CD4-positive, alpha-beta T cell treated with Interleukin-12 subunit alpha and Interleukin-12 subunit beta, for 1 hour (primary cell): ENCODE measurements at places on chromosomes 5 and 9.
A peak's percentile ranks its signal among the peaks of the same experiment; 100 is the strongest.

- no peak for DNase-seq
These were observed 57.0 kb upstream of the ABCA1 start for GRCh38 chr9:104984948-104985347.

GRCh38 chr9:133855802-133856521 is 117.8 kb upstream of the SARDH start:
- DNase-seq, result peak; percentile 2

GRCh38 chr5:17022296-17022695 is 86.2 kb upstream of the MYO10 start:
- DNase-seq, result no peak

GRCh38 chr9:136171009-136171800 is 33.7 kb downstream of the LHX3 start:
- DNase-seq, result no peak

DNA sequence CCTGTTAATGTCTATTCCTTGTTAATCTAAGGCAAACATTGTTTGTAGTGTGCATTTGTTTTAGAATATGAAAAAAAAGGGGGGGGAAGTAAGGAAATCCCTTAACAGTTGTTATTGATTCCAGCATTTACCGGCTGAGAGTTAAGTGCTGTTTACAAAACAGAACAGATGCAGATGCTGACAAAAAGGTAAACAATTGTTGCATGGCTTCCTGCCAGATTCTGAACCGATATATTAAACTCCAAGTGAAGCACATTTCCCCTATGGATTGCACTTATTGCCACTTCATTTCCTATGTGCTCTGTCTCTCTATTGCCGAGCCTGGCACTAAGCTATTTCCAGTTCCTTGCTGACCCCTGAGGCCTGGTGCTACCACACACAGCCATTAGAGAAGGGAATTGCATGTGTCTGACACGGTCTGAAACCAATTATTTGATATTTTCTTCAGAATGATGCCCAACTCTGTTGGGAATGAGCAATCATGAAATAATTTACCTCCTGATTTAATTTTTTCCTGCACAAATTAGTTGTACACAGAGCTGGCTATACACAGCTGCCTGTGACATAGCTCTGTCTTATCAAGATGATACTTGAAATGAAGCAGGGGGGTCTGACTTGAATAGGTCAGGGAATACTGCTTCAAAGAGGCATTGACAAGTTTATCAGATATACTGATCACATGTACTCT is 109.8 kb downstream of the KIAA0825 start:
- DNase-seq, result no peak

- DNase-seq, result no peak
These were observed 278.3 kb upstream of the DMRT1 start for GRCh38 chr9:563200-563599.

DNA sequence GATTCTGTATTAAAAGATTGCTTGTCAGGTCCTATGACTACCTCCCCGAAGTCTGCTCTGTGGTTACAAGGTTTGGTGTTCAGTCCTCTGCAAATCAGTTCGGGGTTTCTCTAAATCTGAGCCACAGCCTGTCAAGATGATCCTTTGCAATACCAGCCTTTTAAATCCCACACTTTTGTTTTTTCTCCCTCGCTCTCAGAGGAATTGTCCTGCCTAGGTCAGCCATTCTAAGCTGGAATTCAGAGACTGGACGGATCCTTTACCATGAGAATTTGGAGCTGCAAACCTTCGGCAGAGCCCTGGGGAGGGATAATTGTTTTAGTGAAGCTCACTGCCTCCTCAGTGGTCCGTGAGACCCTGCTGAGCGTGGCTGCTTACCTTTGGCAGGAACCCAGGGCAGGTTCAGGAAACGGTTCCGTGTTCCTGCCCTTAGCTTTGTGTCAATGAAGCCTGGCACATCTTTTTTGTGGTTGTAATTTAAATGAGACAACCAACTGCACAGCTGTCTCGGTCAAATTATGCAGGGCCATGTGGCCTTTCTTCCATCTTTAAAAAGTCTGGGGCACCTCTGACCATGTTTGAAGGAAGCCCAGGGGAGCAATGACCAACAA is 47.2 kb downstream of the EBF1 start:
- no peak for DNase-seq

DNA sequence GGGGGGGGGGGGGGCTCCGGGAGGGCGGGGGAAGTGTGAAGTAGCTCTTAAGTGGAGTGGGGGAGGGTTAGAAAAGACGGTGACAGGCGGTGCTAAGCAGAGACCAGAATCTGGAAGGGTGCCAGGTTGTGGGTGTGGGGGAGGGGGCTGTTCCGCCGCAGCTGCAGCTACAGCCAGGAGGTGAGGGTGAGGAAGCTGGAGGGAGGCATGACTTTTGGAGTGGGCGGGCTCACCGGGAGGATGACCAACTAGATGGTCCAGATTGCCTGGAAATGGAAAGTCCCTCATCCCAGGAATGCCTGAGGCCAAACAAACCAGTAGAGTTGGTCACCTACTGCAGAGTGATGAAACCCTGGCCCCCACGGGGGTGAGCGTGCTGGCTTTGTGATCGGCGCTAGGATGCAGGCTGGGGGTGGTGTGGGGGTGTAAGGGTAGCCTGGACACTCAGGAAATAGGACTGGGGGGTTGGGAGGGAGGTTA is 158.1 kb upstream of the SHB start:
- DNase-seq, result peak; percentile 75

DNA sequence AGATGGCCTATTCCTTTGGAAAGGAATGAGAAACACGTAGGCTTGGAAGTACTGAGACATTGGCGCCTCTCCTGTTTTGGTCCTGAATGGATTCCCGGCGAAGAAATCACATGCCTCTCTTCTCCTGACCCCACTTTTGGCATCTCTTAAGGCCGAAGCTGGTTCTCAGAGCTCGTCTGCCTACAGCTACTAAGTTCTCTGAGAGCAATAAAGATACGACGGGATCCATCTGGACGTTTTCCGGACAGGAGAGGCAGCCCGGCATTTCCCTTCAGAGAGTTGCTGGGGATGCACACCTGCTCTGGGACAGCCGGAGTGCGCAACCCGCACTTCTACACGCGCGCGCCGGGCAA is 336.8 kb upstream of the PUM3 start:
- no peak for DNase-seq

GRCh38 chr5:24817966-24818365 is 173.2 kb upstream of the CDH10 start:
- DNase-seq, result no peak

- DNase-seq, result no peak
These were observed 1051.3 kb upstream of the DMAC1 start for GRCh38 chr9:8850914-8851313.

DNA sequence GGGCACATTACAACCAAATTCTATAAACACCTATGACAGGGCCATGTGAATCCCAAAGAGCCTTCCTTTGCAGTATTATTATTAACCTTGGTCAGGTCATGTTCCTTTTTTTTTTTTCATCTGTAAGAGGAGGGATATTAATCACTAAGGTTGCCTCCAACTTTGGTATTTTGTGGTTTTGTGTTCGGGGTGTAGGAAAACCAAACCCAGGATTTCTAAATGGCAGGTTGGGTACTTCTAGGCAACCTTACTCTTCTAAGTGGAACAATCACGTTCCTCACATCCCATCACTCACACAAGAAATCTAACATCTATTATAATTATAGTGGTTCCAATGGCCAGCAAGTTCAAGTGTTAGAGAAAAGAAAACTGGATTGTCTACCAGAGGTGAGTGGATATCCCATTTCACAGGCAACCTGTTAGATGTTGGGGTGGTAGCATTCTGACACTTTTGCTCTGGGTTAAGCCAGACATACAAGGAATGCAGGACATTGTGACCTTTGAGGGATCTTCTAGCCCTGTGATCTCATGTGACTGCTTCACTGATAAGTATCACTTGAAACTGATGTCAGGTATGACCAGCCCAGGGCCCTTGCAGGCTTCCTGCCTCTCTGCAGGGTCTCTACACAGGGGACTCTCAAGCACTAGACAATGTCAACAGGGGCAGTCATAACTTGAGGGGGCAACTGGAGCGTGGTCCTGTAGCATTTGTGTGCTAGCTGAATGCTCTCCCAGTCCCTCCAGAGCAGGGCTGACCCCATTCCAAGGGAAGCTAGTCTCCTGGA is 126.2 kb upstream of the VLDLR start:
- no peak for DNase-seq

- DNase-seq, result no peak
These were observed 128.5 kb upstream of the CPEB4 start for GRCh38 chr5:173759691-173760090.

GRCh38 chr5:68354315-68354714 is 138.8 kb downstream of the PIK3R1 start:
- DNase-seq, result no peak

- DNase-seq, result no peak
These were observed 236.6 kb downstream of the GADD45G start for GRCh38 chr9:89841456-89841855.

GRCh38 chr5:51203598-51203997 is 179.7 kb upstream of the ISL1 start:
- no peak for DNase-seq

DNA sequence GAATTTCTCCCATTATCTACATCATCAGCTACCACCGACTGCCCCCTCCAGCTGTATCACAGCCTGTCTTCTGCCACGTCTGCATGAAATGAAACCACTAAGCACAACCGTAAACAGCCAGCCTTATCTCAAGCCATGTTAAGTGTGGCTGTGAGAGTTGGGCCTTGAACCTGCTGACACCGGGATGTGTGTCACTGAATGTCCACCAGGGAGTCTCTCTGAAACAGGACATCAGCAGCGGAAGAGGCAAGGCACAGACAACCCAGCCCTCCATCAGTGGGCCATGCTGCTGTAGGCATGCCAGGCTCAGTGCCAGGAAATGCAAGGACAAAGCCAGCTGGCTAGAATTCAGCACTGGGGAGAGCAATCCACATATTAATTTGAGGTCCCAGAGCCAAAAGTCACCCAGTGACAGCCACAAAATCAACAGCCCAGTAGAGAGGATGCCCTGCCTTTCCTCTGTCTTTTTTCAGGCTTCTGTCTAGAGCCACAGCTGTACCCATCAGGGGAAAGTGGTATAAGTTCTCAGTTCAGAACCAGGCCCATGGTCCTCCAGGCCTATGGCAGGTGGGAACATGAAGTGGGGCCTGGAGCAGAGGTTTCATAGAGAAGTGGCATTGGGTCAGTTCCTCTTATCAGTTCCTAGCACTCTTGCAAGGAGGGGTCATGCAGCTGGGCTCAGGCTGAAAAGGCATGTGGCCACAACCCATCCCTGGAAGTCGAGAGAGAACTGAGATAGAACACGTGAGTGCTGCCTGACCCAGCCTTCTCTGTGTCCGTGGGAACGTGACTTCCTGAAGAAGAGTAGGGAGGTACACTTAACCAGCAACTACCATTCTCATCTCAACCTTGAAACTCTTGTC is 199.4 kb downstream of the ESM1 start:
- DNase-seq, result peak; percentile 18

DNA sequence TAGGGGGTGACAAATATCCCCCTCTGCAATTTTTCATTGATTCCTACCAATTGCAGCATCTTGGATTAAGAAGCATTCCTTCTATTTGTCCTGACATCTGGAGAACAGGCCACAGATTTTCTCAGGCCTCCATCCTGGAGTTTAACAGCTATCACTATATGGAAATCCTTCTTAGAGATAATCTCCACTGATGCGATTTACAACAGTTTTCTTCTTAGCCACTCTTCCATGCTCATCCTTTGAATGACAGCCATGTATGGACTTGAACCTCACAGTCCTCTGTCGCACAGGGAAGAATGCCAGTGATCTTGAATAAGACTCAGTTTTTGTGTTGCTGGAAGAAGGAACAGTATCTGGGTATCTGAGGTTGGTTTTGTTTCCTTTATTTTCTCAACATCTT is 73.2 kb downstream of the PGM5 start:
- no peak for DNase-seq

DNA sequence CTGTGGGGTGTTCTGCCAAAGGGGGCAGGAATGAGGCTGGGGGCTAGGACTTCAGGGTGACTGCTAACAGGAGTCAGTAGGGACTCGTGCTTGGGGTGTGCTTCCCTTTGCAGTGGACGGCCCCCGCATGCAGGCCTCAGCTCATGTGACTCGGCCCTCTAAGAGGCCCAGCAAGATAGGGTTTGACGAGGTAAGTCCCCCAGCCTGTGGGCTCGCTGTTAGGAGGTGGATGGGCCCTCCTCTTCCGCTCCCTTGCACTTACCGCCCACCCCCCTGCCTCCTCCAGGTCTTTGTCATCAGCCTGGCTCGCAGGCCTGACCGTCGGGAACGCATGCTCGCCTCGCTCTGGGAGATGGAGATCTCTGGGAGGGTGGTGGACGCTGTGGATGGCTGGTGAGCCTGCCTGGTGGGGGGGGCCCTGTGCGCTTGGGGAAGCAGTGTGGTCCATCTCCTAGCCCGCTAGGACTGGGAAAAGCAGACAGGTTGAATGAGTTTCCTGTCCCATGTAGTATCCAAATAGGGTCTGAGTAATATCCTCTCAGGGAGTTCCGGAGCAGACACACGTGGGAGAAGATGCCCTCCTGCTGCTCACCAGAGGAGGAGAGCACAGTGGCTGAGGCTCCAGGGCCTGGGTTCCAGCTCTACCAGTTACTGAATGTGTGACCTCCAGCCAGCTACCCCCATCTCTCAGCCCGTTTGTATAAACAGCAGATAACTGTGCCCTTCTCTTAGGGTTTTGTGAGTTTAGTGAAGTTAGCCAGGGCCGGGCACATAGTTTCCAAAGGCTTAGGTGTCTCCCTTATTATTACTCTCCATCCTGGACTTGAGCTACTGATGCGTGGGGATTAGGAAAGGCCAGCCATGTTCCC is 8.2 kb downstream of the CERCAM start:
- no peak for DNase-seq

DNA sequence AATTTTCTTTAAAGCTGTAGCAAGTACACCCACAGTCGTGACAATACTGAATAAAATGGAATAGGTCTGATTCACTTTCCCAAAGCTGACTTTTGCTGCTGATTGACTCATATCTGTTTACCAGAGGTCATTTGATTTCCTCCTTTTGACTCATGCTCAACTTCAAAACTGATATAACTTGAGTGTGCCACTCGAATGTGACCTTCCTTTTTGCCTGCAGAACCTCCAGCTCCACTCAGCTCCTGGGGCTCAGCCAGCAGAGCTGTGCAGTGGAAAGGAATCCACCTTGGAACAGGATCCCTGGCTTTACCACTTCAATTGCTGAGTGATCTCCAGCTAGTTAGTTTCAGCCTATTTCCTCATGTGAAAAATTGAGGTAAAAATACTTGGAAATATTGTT is 84.1 kb downstream of the FEM1C start:
- DNase-seq, result no peak

- no peak for DNase-seq
These were observed 49.6 kb downstream of the DOCK8 start for GRCh38 chr9:264231-264630.

GRCh38 chr5:12003680-12004079 is 99.4 kb upstream of the CTNND2 start:
- DNase-seq, result no peak
